ENCODE measurements at places on chromosomes 7 and 10.
A peak's percentile ranks its signal among the peaks of the same experiment; 100 is the strongest.

GRCh38 chr10:72353028-72353964 lies 1.4 kb downstream of the DNAJB12 start:
- no peak for DNase-seq
- H3K36me3 ChIP-seq = no peaks in the 10 kb centered on the region
- peak overlapping the region; percentile 76 for H3K4me3 ChIP-seq
- H3K27me3 ChIP-seq = no peaks in the 10 kb centered on the region
- peaks cover 18% of the 10 kb centered on the region for H3K4me1 ChIP-seq

GRCh38 chr10:114631666-114632417 lies 26.2 kb downstream of the ABLIM1 start:
- DNase-seq = peak; percentile 63
- H3K4me3 ChIP-seq = peak overlapping the region; percentile 93
- H3K36me3 ChIP-seq = no peaks in the 10 kb centered on the region
- H3K27me3 ChIP-seq = no peaks in the 10 kb centered on the region
- peak overlapping the region; percentile 87 for H3K27ac ChIP-seq

GRCh38 chr10:17112566-17112965 lies 17.0 kb downstream of the CUBN start:
- no peak for DNase-seq
- H3K27me3 ChIP-seq = no peaks in the 10 kb centered on the region
- no peaks in the 10 kb centered on the region for H3K36me3 ChIP-seq
- no peaks in the 10 kb centered on the region for H3K4me1 ChIP-seq

GRCh38 chr10:59865101-59865500 lies 41.3 kb downstream of the CCDC6 start:
- no peak for DNase-seq
- no peaks in the 10 kb centered on the region for H3K27me3 ChIP-seq
- no peak overlapping the region for H3K4me3 ChIP-seq
- H3K36me3 ChIP-seq = no peaks in the 10 kb centered on the region
- H3K27ac ChIP-seq = no peak overlapping the region
- H3K4me1 ChIP-seq = peaks cover 17% of the 10 kb centered on the region

- no peak overlapping the region for H3K27ac ChIP-seq
- no peaks in the 10 kb centered on the region for H3K36me3 ChIP-seq
- no peaks in the 10 kb centered on the region for H3K4me1 ChIP-seq
- DNase-seq = no peak
- no peaks in the 10 kb centered on the region for H3K27me3 ChIP-seq
Measured at GRCh38 chr10:81135851-81136250, 598.1 kb downstream of the SH2D4B start.

- no peaks in the 10 kb centered on the region for H3K27me3 ChIP-seq
- H3K27ac ChIP-seq = no peak overlapping the region
- H3K4me3 ChIP-seq = no peak overlapping the region
- no peaks in the 10 kb centered on the region for H3K4me1 ChIP-seq
Measured at GRCh38 chr10:84407388-84408049, 79.1 kb downstream of the CCSER2 start.

DNA sequence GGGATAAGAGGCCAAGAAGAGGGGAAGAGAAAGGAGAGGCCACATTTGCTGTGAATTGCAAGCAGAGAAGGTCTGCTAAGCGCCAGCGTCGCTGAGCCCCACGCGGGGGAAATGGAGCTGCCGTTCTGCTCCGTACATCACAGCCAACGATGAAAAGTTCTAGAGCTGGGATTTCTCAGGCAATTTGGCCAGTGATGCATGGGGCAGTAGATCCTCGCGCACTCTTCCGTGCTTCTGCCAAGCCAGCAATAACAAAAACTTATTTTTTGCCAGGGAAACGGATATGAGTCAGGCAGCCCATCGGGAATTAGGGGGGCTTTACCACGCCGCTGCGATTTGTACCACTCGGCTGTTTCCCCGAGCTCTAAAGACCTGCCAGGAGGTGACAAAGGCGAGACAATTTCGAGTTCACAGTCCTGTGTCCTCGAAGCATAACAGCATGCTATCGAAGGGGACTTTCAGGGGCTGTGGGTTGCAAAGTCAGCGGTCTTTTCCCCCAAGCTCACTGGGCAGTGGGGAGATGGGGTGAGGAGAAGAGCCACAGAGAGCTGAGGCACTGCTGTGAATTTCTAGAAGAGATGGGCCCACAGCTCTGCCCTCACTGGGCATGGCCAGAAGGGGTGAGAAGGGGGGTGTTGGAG lies 30.0 kb upstream of the SLF2 start:
- H3K4me1 ChIP-seq = no peaks in the 10 kb centered on the region
- no peaks in the 10 kb centered on the region for H3K27me3 ChIP-seq
- no peak for DNase-seq

GRCh38 chr7:117248829-117249228 lies 74.0 kb downstream of the WNT2 start:
- H3K27ac ChIP-seq = no peak overlapping the region
- DNase-seq = no peak
- no peaks in the 10 kb centered on the region for H3K4me1 ChIP-seq
- no peak overlapping the region for H3K4me3 ChIP-seq
- H3K36me3 ChIP-seq = no peaks in the 10 kb centered on the region

- H3K4me1 ChIP-seq = no peaks in the 10 kb centered on the region
- no peaks in the 10 kb centered on the region for H3K36me3 ChIP-seq
- DNase-seq = no peak
- H3K4me3 ChIP-seq = no peak overlapping the region
Measured at GRCh38 chr7:6279937-6280336, 7.5 kb upstream of the CYTH3 start.
